ENCODE measurements at places on chromosomes 12 and 14. TPM values are rescaled to one million over a fixed set of nuclear protein-coding genes. Genes with fewer than 3 reads are reported as not detected.
A peak's percentile ranks its signal among the peaks of the same experiment; 100 is the strongest.

EPYC gene
- not detected for total RNA-seq

GZMB gene
- not detected for total RNA-seq

PTPRB gene
- 1.3 TPM for total RNA-seq

MYG1 gene
- 66.5 TPM for total RNA-seq

ARMH4 gene
- 20.2 TPM for total RNA-seq

FGD6 gene
- total RNA-seq: 24.0 TPM

CLEC4D gene
- not detected for total RNA-seq

STAC3 gene
- total RNA-seq: 3.0 TPM

NELL2 gene
- total RNA-seq: 99.5 TPM

BEGAIN gene
- total RNA-seq: 6.6 TPM

DNA sequence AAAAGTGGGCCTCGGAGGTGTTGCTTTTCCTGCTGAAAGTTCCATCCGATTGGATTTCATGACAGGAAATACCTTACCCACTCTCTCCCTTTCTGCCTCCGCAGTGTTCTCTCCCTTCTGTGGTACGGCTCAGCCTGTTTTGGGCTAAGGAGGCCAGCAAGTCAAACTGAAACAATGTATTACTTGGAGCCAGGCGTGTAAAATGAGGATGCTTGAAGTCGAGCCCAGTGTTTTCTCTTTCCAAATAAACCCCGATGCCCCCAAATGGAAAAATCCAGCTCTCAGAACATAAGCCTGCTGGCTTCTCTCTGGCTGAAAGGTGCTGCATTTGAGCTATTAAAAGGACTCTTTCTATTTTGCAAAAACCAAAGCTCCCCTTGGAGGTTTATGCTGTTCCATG, 124.7 kb downstream of the ZNF664 start:
- DNase-seq: no peak

- DNase-seq: no peak
Observed at GRCh38 chr12:20439626-20440025, 71.3 kb downstream of the PDE3A start.

DNA sequence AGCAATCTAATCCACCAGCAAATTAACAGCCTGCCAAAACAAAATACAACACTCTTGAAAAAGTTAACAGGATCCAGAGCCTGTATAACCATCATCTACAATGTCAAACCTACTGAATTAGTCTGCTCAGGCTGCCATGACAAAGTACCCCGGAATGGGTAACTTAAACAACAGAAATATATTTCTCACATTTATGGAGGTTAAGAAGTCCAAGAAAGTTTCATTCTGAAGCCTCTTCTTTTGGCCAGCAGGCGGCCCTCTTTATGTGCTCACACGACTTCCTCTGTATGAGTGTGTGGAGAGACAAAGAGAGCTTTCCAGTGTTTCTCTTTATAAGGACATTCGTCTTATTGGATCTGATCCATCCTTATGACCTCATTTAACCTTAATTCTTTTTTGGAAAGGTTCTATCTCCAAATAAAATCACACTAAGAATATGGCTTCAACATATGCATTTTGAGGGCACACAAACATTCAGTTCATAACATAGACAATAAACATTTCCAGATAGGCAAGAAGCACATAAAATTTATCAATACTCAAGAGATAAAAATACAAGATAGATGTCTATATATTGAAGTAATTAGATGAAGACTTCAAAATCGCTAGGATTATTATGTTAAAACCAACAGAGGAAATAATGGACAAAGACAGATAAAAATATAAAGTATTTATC, 5.9 kb upstream of the RERG start:
- DNase-seq: peak; percentile 78

- no peak for DNase-seq
Observed at GRCh38 chr14:74936731-74937130, 13.7 kb upstream of the RPS6KL1 start.

- no peak for DNase-seq
Observed at GRCh38 chr12:24081606-24082005, 132.1 kb upstream of the SOX5 start.

GRCh38 chr12:93895089-93895445, 217.9 kb downstream of the CRADD start:
- peak; percentile 23 for DNase-seq

- DNase-seq: no peak
Observed at GRCh38 chr12:9872162-9872561, 3.0 kb upstream of the CLEC2B start.

GRCh38 chr14:32202491-32202997, 525 bp downstream of the RNU6-8 start:
- peak; percentile 28 for DNase-seq

DNA sequence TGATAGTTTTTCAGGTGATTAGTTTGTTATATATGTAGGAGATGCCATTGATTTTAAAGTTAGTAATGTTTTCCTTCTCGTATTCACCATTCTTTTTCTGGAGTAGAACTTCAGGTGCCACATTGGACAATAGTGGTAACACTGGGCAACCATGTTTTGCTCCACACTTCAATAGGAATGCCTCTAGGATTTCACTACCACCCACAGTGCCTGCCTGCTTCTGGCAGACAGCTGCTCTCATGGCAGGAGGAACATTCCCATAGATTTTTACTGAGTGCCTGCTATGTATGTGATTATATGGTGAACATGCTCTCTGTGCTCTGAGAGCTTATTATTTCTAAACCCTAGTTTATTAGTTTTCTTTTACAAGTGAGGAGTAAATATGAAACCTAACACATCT, 53.7 kb downstream of the GCH1 start:
- DNase-seq: peak; percentile 15

GRCh38 chr14:91228112-91229004, 16.1 kb downstream of the GPR68 start:
- DNase-seq: peak; percentile 83

DNA sequence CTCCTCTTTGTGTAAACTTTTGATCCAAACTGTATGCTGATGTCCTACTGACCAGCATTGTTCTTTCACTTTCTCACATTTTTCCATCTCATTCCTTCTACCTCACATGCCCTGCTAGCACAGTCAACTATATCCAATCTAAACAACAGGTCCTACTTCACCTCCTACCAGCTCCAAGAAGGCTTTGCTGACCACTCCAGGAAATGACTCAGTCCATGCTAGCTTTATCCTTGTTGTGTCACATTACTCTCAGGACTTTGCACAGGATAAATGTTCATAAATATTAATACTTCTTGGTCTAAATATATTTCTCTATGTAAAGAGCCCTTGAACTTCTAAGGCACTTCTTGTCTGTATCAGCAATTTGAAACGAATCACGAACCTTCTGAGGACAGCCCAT, 64.9 kb upstream of the PCED1B start:
- DNase-seq: no peak

DNA sequence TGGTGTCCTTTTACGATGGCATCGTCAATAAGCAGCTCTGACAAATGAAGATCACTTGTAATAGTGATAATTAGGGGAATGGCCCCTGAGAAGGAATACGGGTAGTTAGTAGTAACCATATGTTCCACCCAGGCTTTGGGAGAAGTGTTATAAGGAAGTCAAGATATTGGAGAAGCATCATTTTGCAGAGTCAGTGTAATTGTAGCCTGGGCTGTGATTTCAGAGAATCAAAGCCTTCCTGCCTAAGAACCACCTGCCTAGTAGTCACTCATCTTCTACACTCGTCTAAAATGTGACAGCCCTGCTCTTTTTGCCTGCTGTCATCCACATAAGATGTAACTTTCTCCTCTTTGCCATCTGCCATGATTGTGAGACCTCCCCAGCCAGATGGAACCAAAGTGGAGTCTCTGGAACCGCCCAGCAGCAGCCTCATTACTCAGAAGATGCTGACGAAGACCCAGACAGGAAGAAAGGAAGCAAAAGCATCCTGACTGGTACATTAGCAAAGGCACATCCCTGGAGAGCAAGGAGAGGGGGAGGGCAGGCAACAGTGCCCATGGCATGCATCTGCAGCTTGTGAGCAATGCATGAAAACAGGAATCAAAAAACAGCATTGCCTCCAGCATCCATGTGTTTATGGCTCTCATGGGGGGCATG, 12.6 kb upstream of the EDDM3A start:
- DNase-seq: no peak

DNA sequence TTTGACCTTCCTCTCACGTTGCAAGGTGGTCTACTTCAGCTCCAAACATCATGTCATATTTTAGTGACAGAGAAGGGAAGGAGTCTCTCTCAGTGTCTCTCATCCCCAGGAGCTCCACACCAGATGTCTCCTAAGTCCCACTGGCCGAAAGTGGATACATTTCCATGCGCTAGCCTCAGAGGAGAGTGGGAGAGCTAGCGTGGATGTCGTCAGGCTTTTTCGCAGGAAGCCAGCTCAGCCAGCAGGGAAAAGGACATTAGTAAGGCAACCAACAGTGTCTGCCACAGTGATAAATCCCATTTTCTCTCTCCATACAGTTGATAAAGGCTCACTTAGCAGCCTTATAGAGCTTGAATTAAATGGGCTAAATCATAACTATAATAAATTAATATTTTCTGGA, 155.7 kb downstream of the PELI2 start:
- no peak for DNase-seq

GRCh38 chr14:94582851-94583250, 1.6 kb downstream of the SERPINA5 start:
- no peak for DNase-seq

- DNase-seq: no peak
Observed at GRCh38 chr14:51147183-51147582, 52.3 kb upstream of the TRIM9 start.

- DNase-seq: peak; percentile 31
Observed at GRCh38 chr12:53803703-53804102, 51.9 kb upstream of the CISTR start.

DNA sequence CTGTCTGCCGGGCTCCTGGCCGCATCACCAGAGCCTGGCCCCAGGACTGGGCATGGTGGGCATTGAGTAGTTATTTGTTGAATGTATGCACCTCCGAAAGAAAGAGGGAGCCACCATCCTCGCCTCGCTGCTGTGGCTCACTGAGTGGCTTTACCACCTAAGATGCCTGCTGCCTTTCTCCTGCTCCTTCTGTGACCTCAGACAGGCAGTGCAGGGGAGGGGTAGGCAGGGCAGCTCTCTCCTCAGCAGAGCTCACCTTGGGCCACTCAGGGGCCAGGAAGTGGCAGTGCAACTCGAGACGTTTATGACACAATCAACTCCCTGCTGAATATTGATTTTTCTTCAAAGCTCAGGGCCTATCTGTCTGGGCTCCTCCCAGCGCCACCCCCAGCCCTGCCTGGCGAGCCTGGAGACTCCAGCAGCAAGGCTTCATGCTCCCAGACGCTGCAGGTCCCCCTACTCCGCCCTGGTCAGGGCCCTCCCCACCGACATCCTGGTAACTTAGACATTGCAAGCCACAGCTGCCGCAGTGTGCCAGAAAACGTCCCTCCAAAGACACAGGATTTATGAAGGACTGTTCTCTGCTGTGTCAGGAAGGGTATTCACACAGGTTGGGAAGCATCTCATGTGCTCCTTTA, 84.3 kb upstream of the DIO3 start:
- DNase-seq: peak; percentile 80

- DNase-seq: no peak
Observed at GRCh38 chr12:38783304-38783703, 122.1 kb downstream of the CPNE8 start.

DNA sequence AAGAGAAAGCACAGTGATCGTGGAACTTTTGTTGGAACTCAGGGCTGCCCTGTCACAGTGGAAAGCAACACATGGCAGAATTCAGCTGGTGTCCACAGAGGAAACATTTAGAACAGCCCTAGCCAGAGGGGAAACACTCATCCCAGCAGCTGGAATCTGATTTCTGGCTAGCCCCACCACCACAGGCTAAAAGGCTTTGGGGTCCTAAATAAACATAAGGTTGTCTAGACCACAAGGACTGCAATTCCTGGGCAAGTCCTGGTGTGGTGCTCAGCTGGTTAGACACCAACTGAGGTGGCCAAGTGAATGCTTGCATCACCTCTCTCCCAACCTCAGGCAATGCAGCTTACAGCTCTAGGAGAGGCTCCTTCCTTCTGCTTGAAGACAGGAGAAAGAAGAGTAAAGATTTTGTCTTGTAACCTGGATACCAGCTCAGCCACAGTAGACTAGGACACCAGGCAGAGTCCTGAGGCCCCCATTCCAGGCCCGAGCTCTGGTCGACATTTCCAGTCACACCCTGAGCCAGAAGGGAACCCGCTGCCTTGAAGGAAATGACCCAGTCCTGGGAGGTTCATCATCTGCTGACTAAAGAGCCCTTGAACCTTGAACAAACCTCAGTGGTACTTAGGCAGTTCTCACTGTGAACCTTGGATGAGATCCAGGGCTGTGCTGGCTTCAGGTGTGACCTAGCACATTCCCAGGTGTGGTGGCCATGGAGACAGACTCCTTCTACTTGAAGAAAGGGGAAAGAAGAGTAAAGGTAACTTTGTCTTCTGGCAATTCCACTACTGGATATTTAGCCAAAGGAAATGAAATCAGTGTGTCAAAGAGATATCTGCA, 85.4 kb upstream of the PLXNC1 start:
- no peak for DNase-seq

DNA sequence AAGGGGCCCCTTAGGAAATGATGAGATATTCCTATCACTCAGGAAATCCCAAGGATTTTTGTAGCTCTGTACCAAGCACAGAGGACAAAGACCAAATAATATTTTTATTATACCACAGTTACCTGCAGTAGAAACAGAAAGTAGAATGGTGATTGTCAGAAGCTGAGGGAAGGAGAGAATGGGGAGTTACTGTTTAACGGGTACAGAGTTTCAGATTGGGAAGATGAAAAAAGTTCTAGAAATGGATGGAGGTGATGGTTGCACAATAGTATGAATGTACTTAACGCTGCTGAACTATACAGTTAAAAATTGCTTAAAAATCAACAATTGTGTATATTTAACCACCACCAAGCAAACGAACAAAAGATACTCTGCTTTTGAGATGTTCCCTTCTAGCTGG, 24.1 kb downstream of the FLVCR2 start:
- DNase-seq: no peak

GRCh38 chr12:109961612-109962011, 34.6 kb downstream of the GIT2 start:
- DNase-seq: no peak

- peak; percentile 99 for DNase-seq
Observed at GRCh38 chr12:34022079-34022830, at the start of gene ALG10. Gene ALG10 (plus strand): TSS chr12:34022496. CDS start chr12:34022600, 104 bp downstream.

- DNase-seq: no peak
Observed at GRCh38 chr12:94671917-94672316, 21.6 kb upstream of the TMCC3 start.

- DNase-seq: no peak
Observed at GRCh38 chr14:81591266-81591665, 57.6 kb upstream of the SEL1L start.

GRCh38 chr12:62700091-62700880, 233.7 kb downstream of the MON2 start:
- DNase-seq: no peak

- DNase-seq: no peak
Observed at GRCh38 chr14:90573385-90574105, 176.7 kb downstream of the CALM1 start.

All from GM23338 (cell line).